H9 (cell line): ENCODE measurements at places on chromosomes 6 and 20.

- DNase-seq = peak; percentile 52
These were observed 181.4 kb downstream of the PHF3 start for GRCh38 chr6:63816982-63817436.

DNA sequence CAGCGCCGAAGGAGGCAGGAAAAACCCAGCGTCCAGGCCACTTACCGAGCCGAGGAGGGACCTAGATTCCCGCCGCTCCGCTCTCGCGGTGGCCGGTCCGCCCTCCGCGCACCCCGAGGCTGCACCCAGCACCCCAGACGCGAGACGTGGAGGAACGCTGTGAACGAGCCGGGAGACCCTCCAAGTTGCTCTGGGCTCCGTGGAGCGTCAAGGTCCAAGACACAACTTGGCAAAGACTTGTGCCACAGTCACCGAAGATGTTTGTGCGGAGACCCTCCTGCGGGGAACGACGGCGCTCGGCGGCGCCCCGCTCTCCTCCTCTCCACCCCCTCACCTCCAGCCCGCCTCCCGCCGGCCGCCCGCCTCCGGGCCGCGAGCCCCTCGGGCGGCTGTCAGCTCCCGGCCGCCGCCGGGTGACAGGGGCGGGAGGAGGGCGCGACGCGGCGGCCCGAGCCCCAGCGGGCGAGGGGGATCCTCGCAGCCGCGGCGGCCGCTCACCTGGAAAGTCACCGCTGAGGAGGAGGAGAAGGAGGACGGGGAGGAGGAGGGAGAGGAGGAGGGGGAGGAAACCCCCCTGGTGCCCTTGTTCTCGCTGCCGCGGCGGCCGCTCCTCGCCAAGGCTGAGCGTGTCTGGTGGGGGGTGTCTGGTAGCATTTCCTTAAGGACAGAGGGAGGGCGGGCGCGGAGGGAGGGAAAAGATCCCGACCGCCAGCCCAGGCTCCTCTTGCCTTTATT is 637 bp upstream of the HIVEP2 start:
- DNase-seq = no peak

DNA sequence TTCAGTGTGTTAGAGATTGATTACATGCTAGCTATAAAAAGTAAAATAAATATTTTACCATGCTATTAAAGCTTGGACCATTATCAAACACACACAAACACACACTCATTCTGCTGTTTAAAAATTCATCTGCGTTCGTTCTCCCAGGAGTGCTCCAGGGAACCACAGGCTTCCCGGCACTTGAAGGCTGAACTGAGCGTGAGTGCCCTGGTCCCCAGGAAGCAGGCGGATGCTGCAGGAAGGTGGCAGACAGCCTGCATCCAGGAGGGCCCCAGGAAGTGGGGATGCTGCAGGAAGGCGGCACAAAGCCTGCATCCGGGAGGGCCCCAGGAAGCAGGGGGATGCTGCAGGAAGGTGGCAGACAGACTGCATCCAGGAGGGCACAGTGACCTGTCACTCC is 147.2 kb upstream of the SNX9 start:
- DNase-seq = no peak

DNA sequence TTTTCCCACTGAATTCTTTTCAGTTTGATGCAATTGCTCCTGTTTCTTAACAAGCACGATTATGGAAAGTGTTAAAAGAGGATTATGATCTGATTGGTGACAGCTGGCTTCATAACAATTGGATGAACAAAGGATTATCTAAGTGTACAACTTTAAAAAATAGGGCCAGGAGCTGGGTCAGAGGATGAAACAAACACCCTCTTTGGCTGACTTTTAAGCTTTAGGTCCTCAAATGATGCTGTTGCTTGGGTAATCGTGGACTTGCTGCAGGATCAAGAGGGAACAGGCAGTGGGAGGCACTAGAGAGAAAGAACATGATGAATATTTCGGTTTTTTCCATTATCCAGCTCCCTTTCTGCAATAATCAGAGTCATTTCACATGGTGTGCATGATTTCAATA is 35.5 kb upstream of the TMX4 start:
- no peak for DNase-seq

DNA sequence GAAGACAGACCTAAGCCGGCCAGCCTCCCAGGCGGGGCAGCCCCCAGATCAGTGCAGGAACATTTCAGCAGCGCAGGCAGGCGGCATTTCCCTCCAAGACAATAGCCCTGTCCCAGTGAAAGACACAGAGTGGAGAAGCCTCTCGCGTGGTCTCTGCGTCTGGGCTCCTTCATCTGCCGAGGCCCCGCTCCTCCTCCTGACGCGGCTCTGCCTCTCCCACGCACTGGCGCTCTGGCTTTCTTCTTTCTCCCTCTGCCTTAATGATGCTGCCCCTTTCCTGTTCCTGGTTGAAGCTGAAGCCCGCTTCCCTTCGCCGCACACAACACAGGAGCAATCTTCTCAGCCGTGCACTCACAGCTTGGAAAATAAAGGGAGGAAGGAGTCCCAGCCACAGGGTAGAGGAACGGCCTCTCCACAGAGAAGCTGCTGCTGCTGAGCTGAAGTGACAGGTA is 347.5 kb downstream of the CDH4 start:
- DNase-seq = no peak

GRCh38 chr6:85641522-85641896 is 1.2 kb downstream of the SYNCRIP start:
- no peak for DNase-seq

GRCh38 chr6:132483779-132484679 is 28.9 kb downstream of the STX7 start:
- no peak for DNase-seq

DNA sequence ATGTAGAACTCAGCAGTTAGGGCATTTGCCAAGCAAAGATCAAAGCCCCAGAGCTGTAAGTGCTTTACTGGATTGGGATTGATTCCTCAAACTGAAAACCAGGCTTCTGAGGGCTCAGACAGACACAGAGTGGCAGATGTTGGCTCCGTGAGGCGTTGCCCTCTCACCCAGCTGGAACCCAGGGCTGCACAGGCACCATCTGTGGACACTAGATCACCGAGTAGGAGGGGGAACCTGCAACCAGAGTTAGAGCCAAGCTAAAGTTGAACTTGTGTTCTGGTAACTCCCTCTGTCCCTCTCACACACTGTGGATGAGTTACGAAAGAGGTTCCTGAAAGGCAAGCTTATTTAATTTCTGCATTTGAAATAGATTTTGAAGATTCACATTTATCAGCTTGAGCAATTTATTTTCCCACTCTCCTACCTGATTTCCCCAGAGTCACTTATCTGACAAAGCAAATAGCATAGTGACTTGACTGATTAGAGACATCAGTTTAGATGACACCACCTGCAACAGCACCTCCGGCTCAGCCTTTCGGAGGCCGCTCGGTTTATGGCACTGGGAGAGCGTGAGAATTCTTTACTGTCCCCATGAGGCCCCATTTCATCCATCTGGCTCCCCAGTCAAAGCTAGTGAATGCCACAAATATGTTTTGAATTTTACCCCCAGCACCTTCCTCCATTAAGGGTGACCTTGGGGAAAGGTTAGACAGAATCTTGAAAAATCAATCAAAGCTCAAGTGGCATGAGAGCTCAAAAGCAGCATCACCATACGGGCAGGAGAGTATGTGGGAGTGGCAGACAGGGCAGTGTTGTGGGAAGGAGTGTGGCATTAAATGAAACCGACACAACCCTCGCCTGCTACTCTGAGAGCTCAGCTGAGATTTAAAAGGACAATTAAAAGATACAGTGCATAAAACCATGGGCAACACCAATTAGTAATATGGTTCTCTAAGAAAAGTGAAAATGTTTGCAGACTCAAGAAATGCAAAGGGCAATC is 48.5 kb downstream of the RPF2 start:
- DNase-seq = no peak

- no peak for DNase-seq
These were observed 44.5 kb upstream of the RPS6KA2 start for GRCh38 chr6:166671434-166672081.

DNA sequence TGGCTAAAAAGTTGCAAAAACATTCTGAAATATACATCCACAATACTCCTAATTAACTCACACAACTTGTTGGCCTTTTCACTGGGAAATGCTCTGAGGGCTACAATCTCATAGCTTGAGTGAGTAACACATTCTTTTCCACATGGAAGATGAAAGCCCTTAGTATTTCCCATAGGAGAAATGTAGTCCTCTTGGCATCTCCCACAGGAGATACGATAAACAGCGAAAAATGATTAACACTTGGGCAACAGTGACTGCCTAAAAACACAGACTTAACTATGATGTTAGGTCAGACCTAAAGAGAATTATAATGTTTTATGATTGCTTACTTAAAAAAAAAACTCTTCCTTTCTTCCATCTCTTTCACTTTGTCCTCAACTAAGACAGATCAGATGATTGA is 9.0 kb downstream of the MYLK4 start:
- DNase-seq = no peak

GRCh38 chr6:104639668-104640067 is 220.1 kb downstream of the HACE1 start:
- no peak for DNase-seq

DNA sequence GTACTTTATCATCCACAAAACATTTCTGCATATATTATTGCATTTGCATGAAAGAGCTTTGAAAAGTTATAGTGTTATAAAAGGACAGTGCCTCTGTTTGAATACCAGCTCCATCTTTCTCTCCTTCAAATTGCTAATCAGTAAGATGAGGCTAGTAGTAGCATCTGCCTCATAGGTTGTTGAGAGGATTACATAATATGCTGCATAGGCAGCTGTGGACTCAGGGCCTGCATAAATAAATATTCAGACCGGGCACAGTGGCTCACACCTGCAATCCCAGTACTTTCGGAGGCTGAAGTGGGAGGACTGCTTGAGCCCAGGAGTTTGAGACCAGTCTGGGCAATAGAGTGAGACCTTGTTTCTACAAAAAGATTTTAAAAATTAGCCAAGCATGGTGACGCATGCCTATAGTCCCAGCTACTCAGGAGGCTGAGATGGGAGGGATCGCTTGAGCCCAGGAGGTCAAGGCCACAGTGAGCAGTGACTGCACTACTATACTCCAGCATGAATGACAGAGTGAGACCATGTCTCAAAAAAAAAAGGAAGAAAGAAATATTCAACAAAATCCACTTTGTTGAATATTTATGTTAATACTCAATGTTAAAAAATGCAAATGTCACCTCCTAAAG is 18.3 kb upstream of the SEC63 start:
- DNase-seq = no peak

DNA sequence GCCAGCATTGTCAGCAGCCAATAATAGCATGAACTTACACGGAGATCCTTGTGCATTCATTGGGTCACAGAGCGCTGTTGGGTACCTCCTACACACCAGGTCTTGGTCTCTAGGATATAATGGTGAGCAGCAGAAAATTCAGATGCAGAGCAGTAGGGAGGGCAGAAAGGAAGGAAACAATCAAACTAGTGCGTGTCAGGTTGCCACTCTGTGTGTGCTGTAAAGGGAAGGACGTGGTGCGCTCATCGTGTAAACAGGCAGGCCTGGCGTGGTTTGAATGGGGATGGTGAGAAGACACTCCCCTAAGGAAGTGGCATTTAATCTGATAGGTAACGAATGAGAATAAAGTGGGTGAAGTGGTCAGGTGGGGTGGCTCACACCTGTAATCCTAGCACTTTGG is 336.4 kb downstream of the CDH26 start:
- no peak for DNase-seq

- DNase-seq = no peak
These were observed 185.9 kb upstream of the SULF2 start for GRCh38 chr20:47971058-47971791.

GRCh38 chr20:48608756-48609155 is 219.0 kb downstream of the PREX1 start:
- no peak for DNase-seq

- DNase-seq = peak; percentile 52
These were observed 6.2 kb downstream of the LINC00237 start for GRCh38 chr20:21099751-21100577.

- DNase-seq = no peak
These were observed 130.0 kb downstream of the FOXC1 start for GRCh38 chr6:1739680-1740079.

- no peak for DNase-seq
These were observed 33.5 kb upstream of the LRFN2 start for GRCh38 chr6:40620574-40621240.

DNA sequence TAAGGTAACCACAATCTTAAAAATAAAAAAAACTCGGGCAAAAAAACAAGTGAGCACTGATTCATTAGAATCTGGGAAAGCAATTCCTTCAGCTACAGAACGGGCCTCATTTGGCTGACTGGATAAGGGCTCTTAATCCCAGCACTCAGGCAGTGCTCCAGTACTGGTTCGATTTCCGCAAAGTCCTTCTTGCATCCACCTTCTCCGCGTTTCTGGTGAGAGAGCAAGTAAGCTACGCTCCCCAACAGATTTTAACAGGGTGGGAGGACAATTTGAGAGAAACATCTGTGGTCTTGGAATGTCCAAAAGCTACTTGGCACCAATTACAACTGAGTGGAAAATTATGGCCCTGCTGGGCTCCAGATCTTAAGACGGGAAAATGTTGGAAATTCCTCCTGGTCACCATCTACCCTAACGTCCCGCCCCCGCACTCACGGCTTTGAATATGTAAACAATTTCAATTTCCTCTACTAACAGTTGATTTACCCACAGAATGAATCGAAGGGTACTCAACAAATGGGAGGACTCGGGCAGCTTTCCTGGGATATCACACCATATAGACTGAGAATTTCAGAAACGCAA is 18.1 kb upstream of the ZSCAN9 start:
- DNase-seq = peak; percentile 36

GRCh38 chr6:42375007-42375635 is 76.6 kb downstream of the TRERF1 start:
- DNase-seq = no peak

GRCh38 chr6:53326372-53327016 is 22.3 kb downstream of the ELOVL5 start:
- DNase-seq = peak; percentile 43

DNA sequence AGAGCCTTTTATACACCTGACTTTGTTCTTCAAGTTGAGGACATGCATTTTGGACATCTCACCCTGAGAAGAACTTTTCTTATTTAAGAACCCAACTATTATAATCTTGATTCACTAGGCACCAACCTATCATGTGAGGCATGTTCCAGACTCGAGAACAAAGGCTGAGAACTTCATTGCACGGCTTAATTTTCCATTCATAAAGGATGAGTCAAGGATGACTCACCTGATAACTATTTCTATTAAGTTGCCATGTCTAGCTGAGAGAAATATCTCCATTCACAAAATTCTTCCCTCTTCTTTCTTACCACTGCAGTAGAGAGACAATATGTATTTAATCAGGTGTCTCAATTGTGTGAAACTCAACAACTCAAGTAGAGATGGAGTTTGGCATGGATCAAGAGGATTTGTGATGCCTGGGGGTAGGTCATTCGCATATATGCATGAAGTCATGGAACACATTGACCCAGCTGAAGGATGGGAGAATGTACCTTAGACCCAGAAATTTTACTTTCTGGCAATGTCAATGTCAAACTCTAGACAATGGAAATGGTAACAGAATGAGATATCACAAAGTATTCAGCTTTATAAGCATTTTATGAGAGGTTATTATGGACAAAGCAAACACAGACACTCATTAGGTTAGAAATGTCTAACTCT is 208.7 kb upstream of the PRND start:
- no peak for DNase-seq

- DNase-seq = no peak
These were observed 182.1 kb upstream of the SNX9 start for GRCh38 chr6:157640746-157641451.
